ENCODE measurements at places on chromosomes 2 and 18.

DNA sequence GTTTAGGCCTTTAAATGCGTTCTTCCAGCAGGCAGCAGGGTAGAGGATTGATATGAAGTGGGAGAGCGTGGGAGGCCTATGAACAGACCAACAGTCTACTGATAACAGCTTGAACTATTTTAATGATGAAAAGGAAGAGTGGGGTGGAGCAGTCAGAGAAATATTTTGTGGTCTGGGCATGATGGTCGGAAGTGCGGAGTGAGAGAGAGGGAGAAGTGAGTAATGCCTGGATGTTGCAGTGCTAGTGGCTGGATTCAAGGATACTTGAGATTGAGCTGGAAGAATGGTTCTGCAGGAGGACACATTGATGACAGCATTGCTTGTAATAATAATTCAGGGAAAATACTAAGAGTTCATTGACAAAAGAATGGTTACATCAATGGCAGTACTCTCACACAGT is 151.0 kb upstream of the DAPL1 start:
- no peak for DNase-seq

DNA sequence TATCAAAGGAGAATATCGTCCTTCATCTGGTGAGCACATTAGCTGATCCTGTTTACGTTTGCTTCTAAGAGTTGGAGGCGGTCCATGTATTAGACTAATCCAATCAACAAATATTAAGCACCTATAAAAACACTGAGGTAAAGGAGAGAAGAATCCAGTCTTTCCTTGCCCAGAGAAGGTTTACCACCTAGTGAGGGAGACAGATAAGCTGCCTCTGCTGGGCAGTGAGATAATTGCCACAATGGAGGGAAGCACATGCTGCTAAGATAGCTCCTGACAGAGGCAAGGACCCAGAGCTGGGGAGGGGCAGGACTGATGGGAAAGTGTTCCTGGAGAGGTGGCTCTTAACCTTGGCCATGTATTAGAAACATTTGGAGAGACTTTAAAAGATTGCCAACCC is 36.7 kb upstream of the ST8SIA5 start:
- no peak for DNase-seq

DNA sequence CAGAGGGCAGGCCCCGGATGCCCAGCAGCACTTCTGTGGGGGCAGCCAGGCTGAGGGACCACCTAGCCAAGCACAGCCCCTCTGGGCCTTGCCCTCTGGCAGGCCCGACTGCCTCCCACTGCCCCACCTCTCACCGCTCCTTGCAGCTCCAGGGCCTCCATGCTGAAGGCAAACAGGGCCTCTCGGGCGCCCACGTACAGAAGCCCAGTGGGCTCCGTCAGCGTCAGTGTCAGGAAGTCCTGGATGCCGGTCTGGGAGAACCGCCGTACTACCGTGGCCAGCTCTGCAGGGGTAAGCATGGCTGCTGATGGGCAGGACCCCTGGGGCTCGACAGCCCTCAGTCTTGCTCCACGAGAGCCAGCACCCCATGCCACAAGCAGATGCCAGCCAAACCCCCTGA is 3.7 kb downstream of the SEMA4C start:
- peak; percentile 67 for DNase-seq

DNA sequence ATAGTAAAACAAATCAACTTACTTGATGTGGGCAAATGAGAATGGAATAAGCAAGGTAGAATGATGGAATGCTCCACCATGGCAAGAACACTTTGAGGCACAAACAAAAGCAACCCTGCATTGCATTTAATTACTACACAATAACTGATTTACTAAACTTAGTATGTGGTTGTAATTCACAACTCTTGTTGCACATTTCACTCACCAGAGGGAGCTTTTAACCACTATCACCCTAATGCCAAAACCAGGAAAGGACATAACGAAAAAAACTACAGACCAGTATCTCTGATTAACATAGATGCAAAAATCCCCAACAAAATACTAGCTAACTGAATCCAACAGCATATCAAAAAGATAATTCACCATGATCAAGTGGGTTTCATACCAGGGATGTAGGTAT is 659.8 kb downstream of the CPS1 start:
- no peak for DNase-seq

DNA sequence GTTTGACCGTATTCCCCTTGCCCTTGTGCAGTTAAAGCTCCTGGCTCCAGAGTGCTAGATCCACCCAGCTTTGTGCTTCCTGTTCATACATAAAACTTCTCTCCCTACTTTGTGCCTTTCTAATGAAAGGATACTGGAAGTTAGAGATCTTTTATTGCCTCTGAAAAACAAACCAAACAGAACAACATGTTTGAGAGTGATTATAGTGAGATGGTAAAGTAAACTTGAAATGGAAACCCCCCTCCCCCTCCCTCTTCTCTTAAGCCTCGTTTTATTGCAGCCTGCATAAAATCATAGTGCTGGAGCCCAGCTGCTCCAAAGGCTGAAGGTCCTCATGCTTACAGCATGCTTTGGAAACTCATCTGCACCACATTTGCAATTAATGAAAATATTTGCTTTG is 125.1 kb downstream of the TANC1 start:
- no peak for DNase-seq

GRCh38 chr2:2743164-2743571 is 412.1 kb upstream of the MYT1L start:
- DNase-seq = peak; percentile 80

- no peak for DNase-seq
Measured at GRCh38 chr18:8277270-8277669, 332.0 kb upstream of the RAB12 start.

DNA sequence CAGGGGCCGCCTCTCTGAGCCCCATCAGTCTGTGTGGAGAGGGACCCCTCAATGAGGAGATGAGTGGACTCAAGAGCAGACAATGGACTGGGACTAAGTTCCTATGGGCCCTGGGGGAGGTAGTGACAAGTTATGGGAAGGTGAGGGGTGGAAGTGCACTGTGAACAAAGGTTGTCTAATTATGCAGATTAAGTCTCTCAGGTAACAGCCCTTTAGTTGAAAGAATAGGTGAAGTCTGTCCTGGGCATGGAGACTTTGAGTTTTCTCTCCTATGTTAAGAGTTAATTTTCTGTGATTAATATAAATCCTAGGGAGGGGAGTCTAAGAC is 243.8 kb downstream of the FAM210A start:
- no peak for DNase-seq

DNA sequence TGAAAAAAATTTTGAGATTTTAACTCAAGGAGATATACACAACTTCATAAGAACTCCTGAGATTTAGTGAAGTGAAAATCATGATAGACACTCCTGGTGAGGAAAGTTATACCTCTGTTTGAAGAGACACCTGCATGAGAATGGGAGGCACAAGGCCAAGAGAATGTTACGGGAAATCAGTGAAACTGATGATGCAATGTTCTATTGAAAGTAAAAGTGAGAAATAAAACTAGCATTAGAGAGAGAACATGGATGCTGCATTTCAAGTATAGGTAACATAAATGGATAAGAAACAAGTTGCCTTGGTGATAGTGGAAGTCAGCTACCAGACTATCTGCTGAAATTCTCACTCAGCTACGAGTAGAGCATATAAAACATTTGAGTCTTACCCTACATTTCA is 562.1 kb upstream of the FANCL start:
- no peak for DNase-seq

DNA sequence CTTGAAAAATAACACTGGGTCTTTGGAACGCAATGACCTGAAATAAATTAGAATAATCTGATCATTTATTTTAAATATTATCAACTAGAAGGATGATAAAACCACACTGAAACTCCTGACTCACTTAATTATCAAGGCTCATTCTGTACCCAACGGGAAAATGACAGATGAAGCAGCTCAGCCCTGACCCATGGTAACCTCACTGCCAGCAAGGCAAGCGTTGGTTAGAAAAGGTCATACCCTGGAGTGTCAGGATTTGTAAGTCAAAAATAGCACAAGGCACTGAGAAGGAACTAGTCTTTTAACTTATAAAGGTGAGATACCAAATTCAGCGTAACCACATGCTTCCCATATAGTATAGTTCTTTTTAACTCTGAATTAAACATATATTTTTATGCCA is 277.5 kb downstream of the ETAA1 start:
- DNase-seq = no peak

DNA sequence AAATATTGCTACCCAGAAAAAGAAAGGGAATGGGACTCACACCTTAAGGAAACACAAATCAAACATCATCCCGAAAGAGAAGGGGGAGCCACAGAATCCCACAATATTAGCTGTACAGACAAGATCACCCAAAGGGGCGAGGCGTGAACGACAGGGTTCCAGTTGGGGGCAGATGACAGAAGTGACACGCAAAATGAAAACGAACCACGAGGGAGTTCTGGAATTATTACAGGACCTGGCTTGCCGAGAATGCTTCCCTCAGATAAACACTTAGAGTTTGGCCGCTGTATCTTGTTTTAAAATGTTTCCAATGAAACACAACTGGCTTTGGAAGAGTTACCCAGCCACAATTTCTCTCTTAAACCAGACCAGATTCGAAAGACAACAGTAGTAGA is 60.4 kb downstream of the C2orf76 start:
- DNase-seq = no peak

DNA sequence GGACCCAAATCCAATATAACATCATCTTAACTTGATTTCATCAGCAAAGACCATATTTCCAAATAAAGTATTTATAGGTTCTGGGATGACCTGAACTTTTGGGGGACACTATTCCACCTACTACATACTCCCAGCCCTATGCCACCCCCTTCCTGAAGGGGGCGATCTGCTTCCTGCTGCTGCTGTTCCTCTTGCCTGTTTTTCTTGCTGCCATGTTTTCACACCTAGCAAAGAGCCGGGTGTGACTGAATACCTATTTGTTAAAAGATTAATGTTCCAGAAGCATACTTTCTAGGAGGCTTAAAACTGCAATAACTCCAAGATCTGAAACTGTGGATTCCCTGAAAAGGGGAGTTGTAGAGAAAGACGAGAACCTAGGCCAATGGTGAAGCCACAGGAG is 89.7 kb downstream of the ICOS start:
- no peak for DNase-seq

DNA sequence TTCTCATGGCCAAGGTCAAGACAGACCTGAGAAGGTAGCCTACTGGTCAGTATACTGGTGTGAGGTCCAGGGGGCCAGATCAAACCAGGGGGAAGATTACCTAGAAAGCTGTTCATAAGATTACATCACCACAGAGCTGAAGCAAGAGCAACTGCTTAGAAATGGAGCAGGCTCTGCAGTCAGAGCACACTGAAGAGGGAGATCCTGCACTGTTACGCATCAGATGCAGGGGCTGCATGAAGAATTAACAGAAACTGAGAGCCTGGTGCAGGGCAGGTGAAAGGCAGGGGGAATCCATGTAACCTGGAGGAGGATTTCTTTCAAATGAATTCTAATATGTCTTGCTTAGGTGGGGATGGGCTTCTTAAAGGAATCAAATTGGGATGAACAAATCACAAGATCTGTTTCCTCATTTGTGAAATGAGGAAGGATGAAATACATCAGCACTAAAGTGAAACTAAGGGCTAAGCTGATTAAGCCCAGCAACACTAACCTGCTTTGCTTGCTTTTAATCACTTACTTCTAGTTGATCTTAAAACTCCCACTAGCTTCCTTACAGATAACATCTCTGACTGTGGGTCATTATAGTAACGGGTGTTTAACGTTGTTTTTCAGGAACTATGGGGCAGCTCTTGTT is 74.3 kb upstream of the ADAM23 start:
- DNase-seq = no peak

- DNase-seq = no peak
Measured at GRCh38 chr2:147623328-147623727, 221.5 kb upstream of the ACVR2A start.

DNA sequence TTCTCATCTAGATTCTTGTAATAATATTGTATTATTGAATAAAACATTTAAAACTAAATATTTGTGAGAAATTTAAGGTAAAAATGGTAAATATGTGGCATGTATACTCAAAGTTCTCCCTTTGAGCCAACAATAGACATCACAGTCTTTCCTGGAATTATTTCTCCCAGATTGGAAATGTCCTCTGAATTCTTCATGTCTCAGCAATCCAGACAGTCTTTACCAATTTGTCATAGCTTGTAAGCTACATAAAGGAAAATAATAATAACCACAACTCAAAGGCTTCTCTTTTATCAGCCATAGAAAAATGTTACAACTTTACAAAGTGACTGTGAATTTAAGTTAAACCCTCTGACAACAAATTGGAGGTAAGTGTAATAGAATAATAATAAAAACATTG is 784.9 kb downstream of the EPHA4 start:
- no peak for DNase-seq

DNA sequence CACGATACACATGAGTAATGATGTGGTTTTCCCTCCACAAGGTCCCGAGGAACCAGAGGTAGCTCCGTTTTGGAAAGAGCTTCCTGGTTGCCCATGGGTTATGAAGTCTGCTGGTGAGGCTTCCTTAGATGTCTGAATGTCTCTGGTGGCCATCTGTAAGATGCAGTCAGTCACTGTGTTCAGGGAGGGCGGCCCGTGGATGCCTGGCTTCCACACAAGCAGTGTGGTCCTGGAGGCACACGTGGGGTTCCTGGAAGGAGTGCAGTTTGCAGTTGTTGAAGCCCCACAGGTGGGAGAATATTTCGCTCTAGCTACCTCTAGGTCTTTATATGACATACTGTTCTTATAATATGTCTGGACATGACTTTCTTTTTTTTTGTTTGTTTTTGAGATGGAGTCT is 209.0 kb downstream of the FAM210A start:
- no peak for DNase-seq

DNA sequence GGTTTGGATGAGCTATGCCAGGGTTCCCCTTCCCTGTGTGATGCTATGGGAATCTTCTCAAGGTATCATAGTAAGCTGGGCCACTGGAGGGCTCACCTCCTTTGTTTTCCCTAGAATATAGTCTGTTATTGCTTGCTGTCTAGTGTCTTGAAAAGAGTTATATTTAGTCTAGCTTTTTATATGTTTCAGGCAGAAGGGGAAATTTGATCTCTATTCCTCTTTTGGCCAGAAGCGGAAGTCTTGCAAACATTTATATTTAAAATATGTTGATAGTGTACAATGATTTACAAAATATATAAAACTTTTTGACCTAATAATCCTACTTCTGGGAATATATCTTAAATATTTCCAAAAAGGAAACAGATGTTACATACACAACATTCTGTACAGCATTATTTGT is 260.7 kb downstream of the FHOD3 start:
- no peak for DNase-seq

- DNase-seq = no peak
Measured at GRCh38 chr2:33681364-33681757, 82.3 kb upstream of the FAM98A start.

- DNase-seq = no peak
Measured at GRCh38 chr2:98894331-98895000, 41.6 kb downstream of the CRACDL start.

- DNase-seq = no peak
Measured at GRCh38 chr2:64331849-64332699, 121.9 kb upstream of the LGALSL start.

DNA sequence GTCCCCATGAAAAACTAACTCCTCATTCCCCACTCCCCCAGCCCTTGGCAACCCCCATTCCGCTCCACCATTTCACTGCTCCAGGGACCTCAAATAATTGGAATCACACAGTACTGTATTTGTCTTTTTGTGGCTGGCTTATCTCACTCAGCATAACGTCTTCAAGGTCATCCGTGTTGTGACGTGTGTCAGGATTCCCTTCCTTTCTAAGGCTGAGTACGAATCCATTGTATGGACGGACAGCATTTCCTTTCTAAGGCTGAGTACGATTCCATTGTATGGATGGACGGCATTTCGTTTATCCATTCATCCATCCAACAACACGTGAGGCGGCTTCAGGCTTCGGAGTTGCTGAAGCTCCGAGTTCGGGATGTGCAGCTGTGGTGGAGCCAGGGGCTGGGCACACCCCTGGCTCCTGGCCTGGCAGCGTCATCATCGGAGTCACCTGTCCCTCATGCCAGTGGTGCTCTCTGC is 1.2 kb upstream of the ASB1 start:
- DNase-seq = no peak

- no peak for DNase-seq
Measured at GRCh38 chr2:45699032-45699658, 47.7 kb downstream of the PRKCE start.
